Activated naive CD8-positive, alpha-beta T cell treated with anti-CD3 and anti-CD28 coated beads, Interleukin-2, amount 10 ng/mL, durations not matched to agents 7 days and 5 days (primary cell): ENCODE measurements at places on chromosomes 13 and 19.

- peak overlapping the region; percentile 81 for H3K27ac ChIP-seq
- H3K27me3 ChIP-seq: peaks cover 5% of the 10 kb centered on the region
- peak; percentile 95 for DNase-seq
- H3K4me3 ChIP-seq: peak overlapping the region; percentile 88
- no peaks in the 10 kb centered on the region for H3K36me3 ChIP-seq
Measured at GRCh38 chr19:12965017-12965811, 4.2 kb upstream of the DAND5 start.

DNA sequence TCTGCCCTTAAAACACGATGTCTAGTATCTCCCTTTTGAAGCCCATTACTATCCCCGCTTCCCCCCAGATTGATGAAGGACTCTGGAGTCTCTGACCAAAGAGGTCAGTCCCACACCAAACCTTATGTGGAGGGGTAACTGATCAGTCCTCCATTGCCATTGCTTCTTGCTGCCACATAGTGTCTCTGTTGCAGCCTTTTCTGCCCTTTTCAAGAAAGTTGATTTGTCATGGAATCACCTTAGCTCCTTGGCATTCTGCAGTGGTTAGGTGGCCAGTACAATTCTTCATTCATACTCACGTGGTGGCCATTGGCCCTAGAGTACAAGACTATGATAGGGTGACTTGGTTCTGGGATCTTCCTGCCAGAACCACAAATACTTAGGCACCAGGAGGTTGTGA lies 8.4 kb upstream of the HTR2A start:
- H3K4me3 ChIP-seq: no peak overlapping the region
- H3K27me3 ChIP-seq: peaks cover 20% of the 10 kb centered on the region
- H3K27ac ChIP-seq: no peak overlapping the region
- no peaks in the 10 kb centered on the region for H3K36me3 ChIP-seq

DNA sequence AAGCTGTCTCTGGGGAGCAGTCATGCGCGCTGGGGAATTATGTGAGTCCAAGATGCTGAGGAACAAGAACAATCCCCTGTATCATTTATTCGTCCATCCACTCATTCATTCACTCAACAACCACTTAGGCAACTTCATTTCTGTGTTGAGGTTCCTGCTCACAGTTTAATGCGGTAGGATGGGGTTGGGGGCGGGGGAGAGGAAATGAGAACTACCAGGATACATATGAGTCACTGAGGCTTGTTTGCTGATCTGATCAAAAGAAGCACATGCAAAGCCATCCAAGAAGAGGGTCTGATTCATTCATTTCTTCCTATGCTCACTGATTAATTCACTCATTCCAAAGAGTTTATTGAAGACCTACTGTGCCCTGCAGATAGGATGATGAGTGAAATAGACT lies 20.9 kb downstream of the ZNF536 start:
- no peaks in the 10 kb centered on the region for H3K27me3 ChIP-seq
- no peaks in the 10 kb centered on the region for H3K4me1 ChIP-seq
- DNase-seq: no peak
- no peaks in the 10 kb centered on the region for H3K36me3 ChIP-seq

- peaks cover 2% of the 10 kb centered on the region for H3K36me3 ChIP-seq
- peak; percentile 33 for DNase-seq
- H3K27ac ChIP-seq: peak overlapping the region; percentile 42
- peaks cover 16% of the 10 kb centered on the region for H3K4me1 ChIP-seq
- peaks cover 76% of the 10 kb centered on the region for H3K27me3 ChIP-seq
Measured at GRCh38 chr19:30224689-30225606, 147.2 kb upstream of the ZNF536 start.

GRCh38 chr19:58385891-58386575 lies 1.0 kb upstream of the RPS5 start:
- peaks cover 32% of the 10 kb centered on the region for H3K4me1 ChIP-seq
- peak overlapping the region; percentile 96 for H3K27ac ChIP-seq
- H3K4me3 ChIP-seq: peak overlapping the region; percentile 96
- no peaks in the 10 kb centered on the region for H3K27me3 ChIP-seq
- no peak for DNase-seq

DNA sequence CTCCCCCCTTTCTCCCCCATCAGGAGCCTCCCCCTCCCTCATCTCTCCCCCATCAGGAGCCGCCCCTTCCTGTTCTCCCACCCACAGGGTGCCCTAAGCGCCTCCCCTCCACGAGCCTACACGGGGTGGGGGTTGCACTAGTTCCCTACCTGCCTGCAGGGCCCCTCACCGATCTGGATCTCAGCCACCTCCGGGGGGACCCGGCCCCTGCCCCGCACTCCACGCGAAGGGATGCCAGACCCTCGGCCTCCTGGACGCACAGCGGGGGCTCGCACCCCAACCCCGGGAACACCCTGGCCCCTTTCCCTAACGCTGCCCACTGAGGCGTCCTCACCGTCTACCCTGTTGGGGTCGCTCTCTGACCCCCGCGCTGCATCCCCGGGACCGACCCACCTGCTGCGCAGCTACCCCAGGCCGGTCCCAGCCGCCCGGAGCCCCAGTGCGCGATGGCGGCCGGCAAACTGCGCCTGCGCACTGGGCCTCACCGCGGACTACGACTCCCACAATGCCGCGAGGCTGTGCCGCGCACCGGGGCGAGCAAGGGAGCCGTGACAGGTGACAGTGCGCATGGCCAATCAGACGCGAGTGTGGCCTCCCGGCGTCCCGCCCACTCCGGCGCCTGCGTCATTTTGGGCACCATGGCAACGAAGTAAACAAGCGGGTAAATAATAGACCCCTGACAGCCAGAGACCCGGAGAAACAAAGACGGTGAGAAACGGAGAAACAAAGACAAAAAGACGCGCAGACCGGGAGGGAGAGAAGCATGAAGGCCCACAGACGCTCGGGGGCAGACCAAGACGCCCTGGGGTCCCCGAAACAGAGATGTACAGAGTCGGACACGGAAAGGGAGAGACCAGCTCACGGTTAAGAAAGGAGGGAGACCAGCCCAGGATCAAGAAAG lies at the start of gene ZSCAN18:
ZSCAN18 (minus strand) TSS at position 451 of the 901 bp plus-strand sequence. CDS start 7,964 bp downstream, outside the sequence.
- H3K27me3 ChIP-seq: no peaks in the 10 kb centered on the region
- peak within 1 kb of the TSS; percentile 93 for H3K27ac ChIP-seq
- H3K4me3 ChIP-seq: peak within 1 kb of the TSS; percentile 83
- peaks cover 9% of the 10 kb centered on the region for H3K4me1 ChIP-seq

GRCh38 chr19:4581666-4582553 lies 22.4 kb upstream of the SEMA6B start:
- H3K27ac ChIP-seq: no peak overlapping the region
- H3K4me1 ChIP-seq: peaks cover 6% of the 10 kb centered on the region

- H3K4me1 ChIP-seq: peaks cover 15% of the 10 kb centered on the region
- H3K27ac ChIP-seq: no peak overlapping the region
- DNase-seq: no peak
- H3K4me3 ChIP-seq: no peak overlapping the region
- no peaks in the 10 kb centered on the region for H3K27me3 ChIP-seq
Measured at GRCh38 chr19:35633727-35634440, 5.0 kb downstream of the RBM42 start.

DNA sequence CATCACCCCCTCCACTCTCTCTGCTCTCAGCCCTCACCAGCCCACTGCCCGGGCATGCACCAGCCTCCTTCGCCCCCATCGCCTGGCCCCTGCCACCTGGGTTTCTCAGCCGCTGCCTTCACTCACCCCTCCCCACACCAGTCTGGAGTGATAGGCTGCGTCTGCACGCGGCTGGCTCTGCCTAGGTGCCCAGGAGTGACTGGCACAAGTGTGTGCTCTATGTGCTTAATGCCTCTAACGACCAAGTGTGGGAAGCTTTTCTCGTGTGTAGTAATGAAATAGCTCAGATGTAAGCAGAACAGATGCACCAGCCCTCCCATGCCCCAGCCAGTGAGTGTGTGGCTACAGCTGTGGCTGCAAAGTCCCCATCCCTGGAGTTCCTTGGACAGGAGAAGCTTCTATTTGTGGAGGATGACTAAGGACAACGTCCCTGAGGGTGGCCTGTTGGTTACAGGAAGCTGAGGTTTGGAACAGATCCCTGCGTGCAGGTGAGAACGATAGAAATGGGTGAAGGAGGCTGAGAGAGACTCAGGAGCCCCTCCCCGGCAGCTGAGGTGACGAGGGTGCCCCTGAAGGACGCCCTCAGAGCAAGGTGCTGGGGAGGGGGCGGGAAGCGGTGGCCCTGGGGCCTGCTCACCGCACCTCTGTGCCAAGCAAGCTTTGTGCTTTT lies 35.6 kb downstream of the ATP11A start:
- no peaks in the 10 kb centered on the region for H3K36me3 ChIP-seq
- peak overlapping the region; percentile 72 for H3K4me3 ChIP-seq

DNA sequence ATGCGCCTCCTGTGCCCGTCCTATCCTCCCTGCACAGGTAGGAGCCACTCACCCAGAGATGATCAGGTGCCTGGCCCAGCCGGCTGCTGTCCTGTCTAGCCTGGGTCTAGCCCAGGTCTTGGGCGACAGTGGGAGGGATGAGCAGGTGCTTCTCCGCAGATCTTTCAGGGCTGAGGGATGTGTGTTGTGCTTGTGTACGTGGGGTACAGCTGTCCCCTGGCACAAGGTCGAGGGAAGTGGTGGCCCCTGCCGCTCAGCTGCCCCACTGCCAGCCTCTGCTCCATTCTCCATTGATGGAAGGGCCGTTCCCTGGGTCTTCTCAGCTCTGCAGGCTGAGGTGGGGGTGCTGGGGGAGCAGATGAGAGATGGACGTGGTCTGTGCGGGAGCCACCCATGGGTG lies 13.0 kb downstream of the WTIP start:
- DNase-seq: no peak
- no peaks in the 10 kb centered on the region for H3K4me1 ChIP-seq
- no peak overlapping the region for H3K27ac ChIP-seq
- no peak overlapping the region for H3K4me3 ChIP-seq

DNA sequence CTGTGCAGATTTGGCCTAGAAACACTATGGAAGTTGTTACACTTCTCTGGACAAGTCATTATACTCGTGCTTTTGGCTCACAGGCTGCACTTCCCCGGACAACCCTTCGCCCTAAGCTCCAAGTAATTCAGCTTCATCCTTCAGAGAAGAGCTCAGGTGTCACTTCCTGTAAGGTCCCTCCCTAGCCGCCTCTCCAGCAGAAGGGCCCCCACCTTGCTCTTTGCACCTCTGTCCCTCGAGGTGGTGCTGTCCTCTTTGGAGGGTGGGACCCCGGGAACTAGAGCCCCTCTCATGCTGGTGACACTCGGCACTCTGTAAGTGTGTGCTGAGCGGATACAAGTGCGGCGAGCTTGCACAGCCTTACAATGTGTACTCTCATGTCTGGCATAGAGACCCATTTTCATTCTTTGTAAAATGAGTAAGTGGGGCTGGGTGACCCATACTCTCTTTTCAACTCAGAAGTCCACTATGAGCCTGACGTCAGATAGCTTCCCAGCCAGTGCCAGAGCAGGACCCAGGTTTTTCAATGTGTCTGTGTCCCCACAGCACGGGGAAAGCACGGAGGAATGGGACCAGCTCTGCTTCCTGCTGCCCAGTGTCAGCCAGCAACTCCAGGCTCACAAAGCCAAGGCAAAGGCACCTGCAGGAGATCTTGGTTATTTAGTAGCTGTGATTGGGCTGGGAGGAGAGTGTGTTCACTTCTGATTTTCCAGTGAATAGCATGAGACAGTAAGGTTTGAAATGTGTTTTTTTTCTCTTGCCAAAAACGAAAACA lies 26.9 kb downstream of the CHAMP1 start:
- peaks cover 30% of the 10 kb centered on the region for H3K27me3 ChIP-seq
- no peak overlapping the region for H3K4me3 ChIP-seq
- no peak overlapping the region for H3K27ac ChIP-seq
- peaks cover 20% of the 10 kb centered on the region for H3K4me1 ChIP-seq

GRCh38 chr13:51380269-51380668 lies 40.8 kb downstream of the SERPINE3 start:
- no peak overlapping the region for H3K27ac ChIP-seq
- no peak for DNase-seq
- H3K36me3 ChIP-seq: peaks cover 38% of the 10 kb centered on the region
- no peak overlapping the region for H3K4me3 ChIP-seq
- no peaks in the 10 kb centered on the region for H3K4me1 ChIP-seq

DNA sequence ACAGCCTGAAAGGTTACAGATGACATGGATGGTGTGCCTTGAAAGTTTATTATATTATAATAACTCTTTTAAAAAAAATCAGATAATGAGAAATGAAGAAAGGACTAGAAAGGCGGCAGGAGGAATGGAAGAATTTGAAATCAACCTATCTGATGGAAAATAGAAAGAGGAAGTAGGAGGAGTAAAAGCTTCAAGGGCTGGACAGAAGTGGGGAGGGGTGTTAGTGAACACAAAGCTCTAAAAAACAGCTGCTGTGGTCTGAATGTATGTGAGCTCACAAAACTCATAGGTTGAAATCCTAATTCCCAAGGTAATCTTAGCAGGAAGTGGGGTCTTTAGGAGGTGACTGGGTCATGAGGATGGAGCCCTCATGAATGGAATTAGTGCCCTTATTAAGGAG lies 19.5 kb downstream of the CCDC70 start:
- DNase-seq: no peak
- H3K27me3 ChIP-seq: peaks cover 15% of the 10 kb centered on the region
- no peak overlapping the region for H3K4me3 ChIP-seq
- no peak overlapping the region for H3K27ac ChIP-seq

DNA sequence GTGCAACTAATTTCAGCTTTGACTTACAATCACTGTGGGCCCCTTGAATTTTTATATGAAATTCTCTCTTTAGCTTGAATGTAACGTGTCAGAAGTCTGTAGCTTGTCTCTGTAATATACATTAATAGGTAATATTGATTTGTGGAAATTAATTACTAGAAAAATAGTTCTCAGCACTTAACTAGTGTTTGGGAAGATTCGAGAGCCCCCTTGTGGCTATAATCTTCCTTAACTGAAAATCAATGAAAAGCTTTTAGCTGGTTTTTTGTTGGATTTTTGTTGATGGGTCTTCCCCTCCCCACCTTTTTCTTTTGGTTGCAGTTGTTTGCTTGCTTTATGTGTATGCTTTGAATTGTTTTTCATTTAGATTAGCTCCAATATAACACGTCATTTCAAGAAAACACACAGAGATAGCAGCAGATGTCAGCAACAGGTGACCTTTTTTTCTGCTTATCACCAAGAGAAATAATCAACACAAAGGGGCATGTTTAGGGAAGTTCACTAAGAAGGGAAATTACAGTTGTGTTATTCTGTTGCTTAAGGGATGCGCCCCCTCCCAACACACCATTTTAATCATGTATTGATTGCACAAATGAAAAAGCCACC lies 176.8 kb downstream of the OXGR1 start:
- H3K27me3 ChIP-seq: no peaks in the 10 kb centered on the region
- H3K36me3 ChIP-seq: no peaks in the 10 kb centered on the region
- no peak overlapping the region for H3K4me3 ChIP-seq
- DNase-seq: no peak
- H3K4me1 ChIP-seq: no peaks in the 10 kb centered on the region
